ENCODE measurements at places on chromosomes 1 and 21.

DNA sequence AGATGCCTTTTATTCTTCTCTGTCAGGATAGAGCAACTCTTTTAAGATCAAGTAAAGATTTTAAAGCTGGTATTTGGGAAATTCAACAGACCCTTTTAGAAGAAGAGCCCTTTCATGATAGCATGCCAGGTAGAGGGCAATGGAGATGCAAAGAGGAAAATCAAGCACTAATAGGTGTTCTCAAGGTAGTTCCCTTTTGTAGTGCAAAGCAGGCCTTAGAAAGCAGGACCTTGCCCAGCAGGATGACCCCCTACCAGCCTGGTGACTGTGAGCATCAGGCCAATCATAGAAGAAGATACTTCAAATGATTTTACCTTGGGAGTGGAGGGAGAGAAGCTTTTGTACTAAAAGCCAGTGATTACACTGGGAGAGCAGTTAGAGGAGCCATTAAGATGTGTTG, 381.4 kb upstream of the ZRANB2 start:
- DNase-seq = no peak

- DNase-seq = no peak
These were observed 253.1 kb downstream of the OMA1 start for GRCh38 chr1:58293388-58293787.

DNA sequence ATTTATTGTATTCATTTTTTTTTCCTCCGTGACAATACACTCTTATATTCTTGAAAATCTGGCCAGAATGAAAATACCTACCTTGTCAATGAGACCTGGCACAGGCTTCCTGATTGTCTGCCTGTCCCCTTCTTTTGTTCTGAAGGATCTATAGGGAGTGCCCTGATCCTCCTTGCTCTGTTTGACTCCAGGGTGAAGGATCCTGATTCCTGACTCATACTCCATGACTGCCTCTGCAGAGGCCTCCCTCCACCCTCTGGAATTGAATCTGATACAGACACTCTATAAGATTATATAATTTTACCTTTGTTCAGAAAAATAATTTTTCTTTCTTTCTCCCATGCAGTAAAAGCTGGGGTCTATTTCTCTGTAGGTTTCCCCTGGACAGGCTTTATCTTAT, 116.2 kb downstream of the HMCN1 start:
- DNase-seq = peak; percentile 43

- DNase-seq = no peak
These were observed 18.6 kb downstream of the OVAAL start for GRCh38 chr1:180577361-180577760.

GRCh38 chr1:10951961-10952360, 60.5 kb upstream of the TARDBP start:
- DNase-seq = no peak

DNA sequence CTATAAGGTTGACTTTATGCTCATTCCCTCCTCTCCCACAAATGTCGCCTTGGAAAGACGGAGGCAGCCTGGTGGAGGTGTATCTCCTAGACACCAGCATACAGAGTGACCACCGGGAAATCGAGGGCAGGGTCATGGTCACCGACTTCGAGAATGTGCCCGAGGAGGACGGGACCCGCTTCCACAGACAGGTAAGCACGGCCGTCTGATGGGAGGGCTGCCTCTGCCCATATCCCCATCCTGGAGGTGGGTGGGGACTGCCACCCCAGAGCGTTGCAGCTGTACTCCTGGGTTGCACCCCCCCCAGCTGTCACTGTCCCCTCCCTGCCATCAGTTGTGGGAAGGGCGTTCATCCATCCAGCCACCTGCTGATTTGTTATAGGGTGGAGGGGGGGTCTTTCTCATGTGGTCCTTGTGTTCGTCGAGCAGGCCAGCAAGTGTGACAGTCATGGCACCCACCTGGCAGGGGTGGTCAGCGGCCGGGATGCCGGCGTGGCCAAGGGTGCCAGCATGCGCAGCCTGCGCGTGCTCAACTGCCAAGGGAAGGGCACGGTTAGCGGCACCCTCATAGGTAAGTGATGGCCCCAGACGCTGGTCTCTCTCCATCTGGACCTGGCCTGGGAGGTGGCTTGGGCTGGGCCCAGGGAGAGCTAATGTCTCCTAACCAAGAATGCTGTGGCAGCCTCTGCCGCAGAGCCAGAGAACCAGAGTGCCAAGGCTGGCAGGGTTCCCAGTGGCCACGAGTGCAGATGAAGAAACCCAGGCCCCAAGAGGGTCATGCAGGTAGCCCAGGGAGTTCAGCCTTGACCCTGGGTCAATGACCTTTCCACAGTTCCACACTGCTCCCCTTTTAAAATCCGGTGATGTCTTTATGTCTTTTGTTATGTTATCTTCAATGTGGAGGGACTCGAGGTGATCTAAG, 13.1 kb downstream of the PCSK9 start:
- no peak for DNase-seq

DNA sequence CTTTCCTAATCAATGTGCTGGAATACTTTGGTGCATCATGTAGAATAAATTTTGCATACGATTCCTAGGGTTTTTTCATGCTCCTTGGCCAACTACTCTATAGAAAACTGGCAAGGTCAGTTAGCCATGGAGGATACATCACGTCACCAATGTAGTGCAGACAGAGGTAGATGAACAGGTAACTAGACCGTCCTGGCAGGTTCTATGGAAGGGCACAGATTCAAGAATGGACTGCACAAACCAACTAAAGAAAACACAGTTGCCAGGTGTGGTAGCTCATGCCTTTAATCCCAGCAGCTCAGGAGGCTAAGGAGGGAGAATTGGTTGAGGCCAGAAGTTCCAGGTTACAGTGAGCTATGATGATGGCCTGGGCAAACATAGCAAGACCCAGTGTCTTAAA, 9.9 kb downstream of the MTF1 start:
- DNase-seq = no peak

- no peak for DNase-seq
These were observed 37.2 kb upstream of the PDC start for GRCh38 chr1:186498071-186498470.

DNA sequence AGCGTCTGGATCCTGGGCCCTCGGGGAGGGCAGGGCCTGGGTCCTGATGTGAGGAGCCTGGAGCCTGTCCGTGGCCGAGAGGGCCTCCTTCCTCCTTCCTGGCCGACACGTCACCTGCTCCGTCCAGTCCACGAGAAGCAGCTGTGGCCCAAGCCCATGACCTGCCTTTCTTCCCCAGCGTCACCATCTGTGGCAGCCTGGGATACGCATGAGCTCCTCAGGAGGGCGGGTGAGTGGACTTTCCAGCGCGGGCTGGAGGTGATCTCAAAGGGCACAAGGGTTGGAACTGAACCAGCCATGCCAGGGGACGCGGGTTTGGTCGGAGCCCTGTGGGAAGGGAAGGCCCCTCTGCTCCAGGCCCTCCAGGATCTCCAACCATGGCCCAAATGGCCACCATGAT, 90.4 kb downstream of the DHRS3 start:
- no peak for DNase-seq

- DNase-seq = no peak
These were observed 324.9 kb upstream of the NFIA start for GRCh38 chr1:60757485-60757884.

DNA sequence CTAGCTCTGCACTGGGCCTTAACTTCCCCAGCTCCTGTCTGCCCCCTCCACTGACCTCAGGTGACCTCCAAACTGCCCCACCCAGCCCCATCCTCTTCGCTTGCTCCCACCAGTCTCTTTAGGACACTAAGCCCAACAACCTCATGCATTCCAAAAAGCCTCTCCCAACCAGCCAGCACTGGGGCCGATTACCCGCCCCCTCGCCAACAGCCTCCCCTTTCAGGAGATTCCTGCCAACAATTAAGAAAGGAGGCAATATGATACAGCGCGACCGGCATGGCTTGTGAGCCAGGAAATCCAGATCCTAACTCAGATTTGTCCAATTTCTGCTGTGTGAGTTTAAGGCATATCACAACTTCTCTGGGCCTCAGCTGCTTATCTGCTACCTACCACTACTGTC, 14.7 kb downstream of the KANK4 start:
- DNase-seq = no peak

DNA sequence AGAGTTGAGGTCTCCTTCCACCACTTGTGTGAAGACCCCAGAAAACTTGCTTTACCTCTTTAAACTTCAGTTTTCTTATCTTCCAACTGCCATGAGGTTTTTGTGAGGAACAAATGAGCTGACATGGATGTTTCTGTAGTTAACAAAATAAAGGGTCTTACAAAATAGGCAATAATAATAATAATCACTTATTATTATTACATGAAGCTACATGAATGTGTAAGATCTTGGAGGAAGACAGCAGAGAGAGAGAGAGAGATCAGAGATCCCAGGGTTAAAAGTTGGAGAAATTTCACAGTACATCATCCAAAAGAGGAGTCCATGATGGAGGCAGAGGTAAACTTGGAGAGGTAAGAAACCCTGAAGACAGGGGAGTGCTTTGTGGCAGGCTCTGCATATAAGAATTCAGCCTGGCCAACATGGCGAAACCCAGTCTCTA, 10.7 kb downstream of the RCC1 start:
- no peak for DNase-seq
